Left lung (tissue), 14 donors: ENCODE measurements at places on chromosomes 1 and 21. TPM values are rescaled to one million over a fixed set of nuclear protein-coding genes. Genes with fewer than 3 reads are reported as not detected.

VWA5B1 gene
- total RNA-seq, result 0.15 TPM

HSPG2 gene
- total RNA-seq, result 324 TPM

HRNR gene
- total RNA-seq, result not detected

DNA sequence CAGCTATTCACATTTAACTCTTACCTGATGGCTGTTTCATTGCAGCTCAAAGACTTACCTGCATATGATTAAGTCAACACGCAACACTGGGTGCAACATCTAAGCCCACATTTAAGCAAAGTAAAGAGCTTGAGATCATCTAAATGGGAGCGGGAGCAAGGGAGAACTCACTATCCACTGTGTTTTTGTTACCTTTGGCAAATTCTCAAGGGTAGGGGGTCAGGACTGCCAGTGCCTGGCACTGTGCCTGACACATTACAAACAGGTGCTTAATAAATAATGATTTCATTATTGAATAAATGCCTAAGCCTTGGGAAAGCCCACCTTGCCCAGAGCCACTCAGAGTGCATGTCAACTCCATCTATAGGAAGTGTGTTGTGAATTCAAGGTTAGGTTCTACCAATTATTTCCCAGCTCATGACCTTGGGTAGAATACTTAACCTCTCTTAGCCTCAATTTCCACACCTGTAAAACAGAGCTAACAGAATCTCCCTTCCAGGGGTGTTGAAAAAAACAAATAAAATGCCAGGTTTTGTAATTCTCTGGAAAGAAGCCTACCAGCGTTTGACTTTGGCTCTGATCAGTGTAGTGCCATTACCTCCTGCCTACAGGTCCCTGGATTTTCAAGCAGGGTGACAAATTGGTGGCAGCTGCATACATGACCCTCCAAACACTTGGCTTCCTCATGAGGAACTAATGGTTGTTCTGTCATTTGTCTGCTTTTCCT is 109.7 kb downstream of the TGFBR3 start:
- DNase-seq, result no peak

- no peak for DNase-seq
Measured at GRCh38 chr1:248183996-248184395, 9.4 kb downstream of the OR2M2 start.

DNA sequence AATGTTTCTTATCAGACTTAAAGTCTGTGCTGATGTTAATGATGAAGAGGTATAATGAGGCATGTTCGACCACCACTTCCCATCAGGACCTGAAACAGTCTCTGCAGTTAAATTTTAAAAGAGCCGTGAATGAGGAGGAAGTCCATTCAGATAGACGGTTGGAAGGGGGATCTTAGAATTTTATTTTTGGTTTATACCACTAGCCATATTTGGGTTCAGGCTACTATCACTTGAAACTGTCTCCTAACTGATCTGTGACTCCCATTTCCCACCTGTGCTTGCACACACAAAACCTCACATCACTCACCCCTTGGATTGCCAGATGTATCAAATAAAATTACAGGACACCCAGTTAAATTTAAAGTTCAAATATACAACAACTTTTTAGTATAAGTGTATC is 9.9 kb upstream of the ANKRD13C start:
- no peak for DNase-seq

- DNase-seq, result no peak
Measured at GRCh38 chr1:8363186-8363766, 45.4 kb downstream of the SLC45A1 start.

DNA sequence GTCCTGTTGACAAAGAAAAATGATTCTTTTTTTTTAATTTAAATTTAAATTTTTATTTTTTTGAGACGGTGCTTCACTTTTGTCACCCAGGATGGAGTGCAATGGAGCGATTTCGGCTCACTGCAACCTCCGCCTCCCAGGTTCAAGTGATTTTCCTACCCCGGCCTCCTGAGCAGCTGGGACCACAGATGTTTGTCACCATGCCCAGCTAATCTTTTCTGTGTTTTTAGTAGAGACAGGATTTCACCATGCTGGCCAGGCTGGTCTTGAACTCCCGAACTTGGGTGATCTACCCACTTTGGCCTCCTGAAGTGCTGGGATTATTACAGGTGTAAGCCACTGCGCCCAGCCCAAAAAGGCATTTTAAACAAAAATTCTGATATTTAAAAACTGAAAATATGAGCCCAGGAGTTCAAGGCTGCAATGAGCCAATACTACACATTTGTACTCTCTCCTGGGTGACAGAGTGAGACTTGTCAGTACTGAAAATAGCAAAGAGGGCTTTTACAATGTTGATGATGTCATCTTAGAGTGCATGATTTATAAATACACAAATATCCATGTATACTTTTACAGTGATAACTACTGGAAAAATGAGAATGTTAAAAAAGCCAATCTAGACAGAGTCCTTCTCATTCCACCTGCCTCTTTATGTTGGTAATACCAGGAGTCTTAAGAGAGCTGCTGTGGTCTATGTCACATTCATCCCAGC is 56.0 kb upstream of the STUM start:
- DNase-seq, result no peak

DNA sequence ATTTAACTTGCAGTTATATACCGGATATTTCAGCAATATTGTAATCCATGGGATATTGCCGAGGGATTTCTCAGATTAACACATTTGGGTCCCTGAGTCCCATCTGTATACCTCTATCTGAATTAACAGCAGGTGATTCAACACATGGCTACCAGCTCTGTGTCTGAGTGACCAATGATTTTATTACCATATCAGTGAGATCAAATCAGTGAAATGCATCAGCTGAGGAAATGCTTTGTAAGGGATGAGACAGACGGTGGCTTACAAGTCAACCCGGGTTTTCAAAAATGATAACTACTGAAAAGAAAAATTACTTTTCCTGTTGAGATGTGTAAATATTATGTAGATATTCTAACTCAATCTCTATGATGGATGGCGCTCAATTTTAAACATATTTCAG is 504.1 kb upstream of the PKN2 start:
- DNase-seq, result no peak

- DNase-seq, result no peak
Measured at GRCh38 chr1:180933141-180933540, 20.4 kb downstream of the KIAA1614 start.

DNA sequence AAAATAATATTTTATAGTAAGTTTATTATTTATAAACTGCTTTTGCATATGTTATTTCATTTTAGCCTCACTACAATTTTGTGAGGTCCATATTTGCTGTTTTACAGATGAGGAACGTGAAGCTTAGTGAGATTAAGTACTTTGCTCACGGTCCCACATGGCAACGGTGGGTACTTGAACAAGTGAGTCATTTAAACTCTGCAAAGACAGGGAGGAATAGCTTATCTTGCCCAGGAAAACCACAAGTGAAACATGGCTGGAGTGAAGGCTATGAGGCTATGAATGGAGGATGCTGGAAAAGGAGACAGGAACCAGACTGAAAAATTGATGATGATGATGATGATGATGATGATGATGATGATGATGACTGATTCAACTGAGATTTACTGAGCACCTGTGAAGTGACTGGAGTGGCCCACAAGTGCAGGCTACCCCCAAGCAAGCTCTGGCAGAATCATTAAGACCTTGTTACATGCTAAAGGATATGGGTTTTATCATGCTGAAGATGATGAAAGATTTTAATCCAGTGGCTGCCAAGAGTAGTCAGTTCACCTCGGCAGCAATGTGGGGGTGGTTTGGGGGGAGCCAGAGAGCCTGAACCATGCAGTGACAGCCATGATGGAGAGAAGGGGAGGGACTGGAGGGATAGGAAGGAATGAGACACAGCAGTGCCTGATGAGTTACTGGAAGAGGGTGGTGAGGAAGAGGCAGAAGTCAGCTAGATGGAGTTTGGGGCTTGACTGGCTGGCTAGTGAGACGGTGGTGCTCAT is 1.4 kb upstream of the ABCA4 start:
- DNase-seq, result no peak

GRCh38 chr1:184889902-184890301 is 84.4 kb downstream of the NIBAN1 start:
- DNase-seq, result no peak

GRCh38 chr1:66553846-66554245 is 19.9 kb downstream of the SGIP1 start:
- no peak for DNase-seq

GRCh38 chr1:41399145-41399795 is 38.0 kb downstream of the FOXO6 start:
- no peak for DNase-seq

- DNase-seq, result no peak
Measured at GRCh38 chr1:168099337-168099801, 37.4 kb downstream of the GPR161 start.
